ENCODE measurements at places on chromosomes 7 and 10.
A peak's percentile ranks its signal among the peaks of the same experiment; 100 is the strongest.

GRCh38 chr7:94183289-94183749 lies 179.2 kb upstream of the BET1 start:
- no peak for DNase-seq

DNA sequence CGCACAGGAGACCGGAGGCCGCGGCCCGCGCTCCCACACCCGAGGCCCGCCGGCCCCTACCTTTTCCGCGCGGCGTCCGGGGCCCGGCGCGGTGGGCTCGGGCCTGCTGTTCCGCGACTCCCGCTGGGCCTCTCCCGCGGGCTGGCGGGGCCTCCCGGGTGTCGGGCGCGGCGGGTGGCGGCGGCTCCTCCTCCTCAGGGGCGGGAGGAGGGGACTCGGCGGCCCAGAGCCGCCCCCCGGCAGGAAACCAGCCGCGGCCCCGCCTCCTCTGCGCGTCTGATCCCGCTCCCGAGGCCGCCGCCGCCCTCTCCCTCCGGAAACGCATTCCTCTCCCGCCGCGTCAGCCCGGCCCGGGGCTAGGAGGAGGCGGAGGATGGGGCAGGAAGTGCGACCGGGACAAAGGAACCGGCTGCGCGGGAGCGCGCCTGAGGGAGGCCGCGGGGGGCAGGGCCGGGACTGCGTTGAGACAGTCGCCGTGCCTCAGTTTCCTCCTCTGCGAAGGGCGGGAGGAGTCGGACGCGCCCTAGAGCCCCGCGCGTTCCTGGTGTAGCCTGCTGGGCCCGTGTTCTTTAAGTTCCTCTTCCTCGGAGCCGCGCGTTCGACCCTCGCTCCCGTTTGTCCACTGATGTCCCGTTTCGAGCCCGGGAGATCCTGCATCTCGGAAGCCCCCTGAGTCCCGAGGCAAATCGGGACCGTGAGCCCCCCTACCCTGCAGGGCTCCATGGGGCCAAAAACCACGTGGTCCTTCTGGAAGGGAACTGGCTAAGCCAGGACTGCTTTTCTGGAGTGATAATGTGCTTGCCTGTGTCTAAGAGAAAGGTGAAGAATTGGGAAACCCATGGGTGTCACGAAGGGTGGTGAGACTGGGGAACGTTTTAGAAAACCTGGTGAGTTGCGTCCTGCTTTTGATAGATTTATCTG lies at the start of gene ITGB1:
Gene ITGB1 (minus strand): TSS at position 146 of the 921 bp plus-strand sequence. CDS start 22,672 bp downstream, outside the sequence.
- DNase-seq, result peak; percentile 85

GRCh38 chr7:82507976-82508677 lies 64.5 kb upstream of the CACNA2D1 start:
- DNase-seq, result no peak

DNA sequence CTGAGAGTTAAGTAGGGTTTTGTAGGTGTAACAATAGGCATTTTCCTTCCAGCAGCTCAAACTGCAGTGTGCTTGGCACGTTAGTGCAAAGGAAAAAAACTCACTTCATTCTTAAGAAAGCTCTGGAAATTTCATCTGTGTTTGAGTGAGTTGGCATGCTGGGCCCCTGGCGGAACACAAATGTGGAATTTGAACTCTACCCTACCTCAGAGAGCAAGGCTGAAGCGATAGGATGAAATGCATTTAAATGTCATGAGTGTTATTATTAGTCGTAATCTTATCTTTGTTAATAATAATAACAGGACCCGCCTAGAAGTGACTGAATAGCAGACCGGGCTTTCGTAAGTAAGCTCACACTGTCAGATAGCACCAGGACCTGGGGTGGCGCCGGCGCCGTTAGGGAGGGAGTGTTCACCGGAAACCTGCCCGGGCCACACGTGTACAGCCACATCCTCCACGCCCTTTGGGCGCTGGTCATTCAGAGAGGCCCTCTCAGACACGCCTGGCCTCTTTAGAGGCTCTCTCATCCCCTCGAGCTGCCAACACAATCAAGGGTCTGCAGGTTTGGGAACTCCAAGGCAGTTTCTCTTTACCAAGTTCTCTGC lies 63.5 kb downstream of the GRK5 start:
- DNase-seq, result peak; percentile 67

GRCh38 chr10:28604567-28605536 lies 71.9 kb downstream of the WAC start:
- DNase-seq, result no peak

DNA sequence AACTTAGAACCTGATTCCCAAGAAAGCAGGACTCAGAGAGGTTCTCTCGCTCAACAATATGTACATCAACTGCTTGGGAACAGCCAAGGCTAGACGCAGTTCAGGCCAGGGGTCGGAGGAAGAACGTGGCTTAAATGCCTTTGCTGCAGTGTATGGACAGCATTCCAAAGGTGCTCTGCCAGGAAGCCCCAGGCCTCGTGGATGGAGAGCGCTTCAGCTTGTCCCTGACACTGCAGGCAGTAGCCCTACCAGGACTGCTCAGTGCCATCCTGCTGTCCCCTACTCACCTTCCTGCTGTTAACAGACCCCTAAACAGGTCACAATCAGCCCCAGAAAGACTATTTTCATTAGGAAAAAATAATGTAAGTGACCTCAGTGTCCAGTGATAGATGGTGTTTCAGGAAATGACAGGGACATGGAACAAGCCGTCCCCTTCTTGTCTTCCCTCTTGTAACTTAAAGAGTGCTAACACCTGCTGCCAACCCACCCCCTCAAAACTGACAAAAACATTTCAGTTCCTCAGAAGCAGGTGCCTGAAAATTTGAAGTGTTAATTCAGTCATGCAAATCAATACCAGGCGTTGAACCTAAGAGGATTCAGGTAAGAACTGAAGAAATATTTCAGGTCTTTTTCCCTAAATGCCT lies 16.5 kb downstream of the CREB3L2 start:
- no peak for DNase-seq

DNA sequence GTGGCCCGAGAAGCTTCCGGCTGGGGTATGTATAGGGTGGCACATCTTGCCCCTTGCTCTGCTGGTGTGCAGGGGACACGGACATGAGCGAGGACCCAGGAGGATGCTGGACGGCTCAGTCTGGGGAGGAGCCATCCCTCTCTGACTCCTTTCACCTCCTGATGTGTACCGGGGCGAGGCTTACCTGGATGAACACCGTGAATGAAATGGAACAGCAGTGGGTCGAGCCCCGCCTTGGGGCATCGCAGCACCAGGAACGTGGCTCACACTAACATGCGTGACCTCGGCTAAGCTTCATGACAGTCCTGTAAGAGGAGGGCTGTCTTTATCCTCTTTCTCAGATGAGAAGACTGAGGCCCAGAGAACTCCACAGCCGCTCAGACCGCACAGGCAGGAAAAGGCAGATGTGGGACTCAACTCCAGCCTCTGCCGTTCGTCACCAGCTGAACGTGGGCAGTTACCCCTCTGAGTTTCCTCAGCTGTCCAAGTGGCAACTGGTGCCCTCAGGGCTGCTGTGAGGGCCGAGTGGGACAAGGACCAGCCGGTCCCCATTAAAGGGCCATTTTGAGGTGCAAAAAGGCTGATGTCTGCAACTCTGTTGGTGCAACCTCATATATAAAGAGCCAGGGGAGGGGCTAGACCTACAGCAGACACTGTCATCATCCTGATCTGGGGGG lies 54.5 kb downstream of the INSIG1 start:
- no peak for DNase-seq

- no peak for DNase-seq
These were observed 678 bp upstream of the EIF4H start for GRCh38 chr7:74173491-74173865.

GRCh38 chr7:46126675-46127300 lies 205.7 kb upstream of the IGFBP3 start:
- DNase-seq, result no peak

DNA sequence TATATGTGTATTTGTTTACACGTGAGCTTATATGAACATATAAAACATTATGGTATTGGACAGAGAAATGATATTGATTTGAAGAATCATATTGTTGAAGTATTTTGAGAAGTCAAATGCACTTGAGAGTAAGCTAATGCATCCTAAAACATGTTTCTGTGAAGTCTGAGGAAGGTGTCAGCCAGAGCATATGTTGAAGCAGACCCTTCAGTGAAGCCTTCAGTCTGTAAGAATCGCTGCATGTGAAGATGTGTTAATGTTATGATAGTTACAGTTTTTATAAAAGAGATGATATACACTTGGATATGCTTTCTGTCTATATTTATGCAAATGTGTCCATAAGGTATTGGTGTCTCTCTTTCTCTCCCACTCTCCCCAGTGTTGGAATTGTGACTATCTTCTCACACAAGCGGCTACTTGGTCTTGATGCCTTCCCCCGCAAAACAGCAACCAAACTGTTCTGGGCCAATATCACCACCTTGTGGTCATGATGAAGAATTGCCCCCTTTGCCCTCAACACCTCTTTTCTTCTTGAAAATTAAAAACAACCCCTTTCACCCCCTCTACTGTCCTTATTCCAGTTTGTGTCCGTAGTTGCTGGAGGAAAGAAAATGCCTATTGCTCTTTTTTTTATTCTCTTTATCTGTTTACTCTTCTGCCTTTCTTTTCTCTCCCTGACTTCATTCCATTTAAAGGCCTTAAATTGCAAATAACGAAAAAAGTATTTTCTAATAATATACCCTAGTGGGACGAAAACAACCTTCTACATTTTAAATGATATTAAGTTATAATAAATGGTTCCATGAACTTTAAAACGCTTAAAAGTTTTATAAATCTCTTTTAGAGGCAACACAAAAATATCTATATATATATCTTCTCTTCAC lies 64.9 kb downstream of the IKZF1 start:
- peak; percentile 84 for DNase-seq

GRCh38 chr7:71267734-71268469 lies 136.0 kb downstream of the GALNT17 start:
- DNase-seq, result no peak

- DNase-seq, result no peak
These were observed 624.6 kb downstream of the CALN1 start for GRCh38 chr7:71787513-71787912.

DNA sequence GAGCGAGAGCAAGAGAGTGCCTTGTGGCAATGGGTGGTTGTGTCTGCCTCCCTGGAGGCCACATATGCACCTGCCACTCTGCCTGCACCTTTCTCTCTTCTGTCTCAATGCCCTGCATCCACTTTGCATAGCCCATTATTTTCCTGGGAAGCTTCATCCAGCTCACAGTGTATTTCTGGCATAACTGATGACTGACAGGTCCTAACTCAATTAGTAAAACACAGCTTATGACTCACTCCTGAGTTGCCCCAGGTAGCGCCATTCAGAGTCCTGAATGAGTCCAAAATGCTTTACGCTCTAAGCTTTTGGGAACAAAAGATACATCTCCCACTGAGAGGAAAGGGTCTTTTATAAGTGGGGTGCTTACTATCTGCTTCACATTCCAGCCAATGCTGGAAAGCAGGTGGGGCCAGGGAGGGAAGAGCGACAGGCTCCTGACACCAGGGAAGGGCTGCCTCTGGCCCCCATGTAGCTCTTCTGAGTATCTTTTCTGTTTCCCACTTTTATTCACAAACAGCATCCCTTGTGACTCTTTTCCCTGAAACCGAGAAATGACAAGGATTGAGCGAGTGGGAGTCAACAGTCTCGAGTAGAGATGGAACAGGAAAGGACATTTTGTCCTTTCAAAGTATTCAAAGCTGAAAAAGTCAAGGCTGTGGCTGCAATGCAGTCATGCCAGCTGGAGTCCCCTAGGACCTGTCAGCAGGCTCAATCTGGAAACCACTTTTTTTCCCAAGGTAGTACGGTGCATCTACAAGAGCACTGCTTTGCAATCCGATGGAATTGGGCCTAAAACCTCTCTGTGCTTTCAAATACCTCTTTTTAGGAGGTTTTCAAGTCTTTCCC lies 479.3 kb upstream of the PODXL start:
- DNase-seq, result no peak

DNA sequence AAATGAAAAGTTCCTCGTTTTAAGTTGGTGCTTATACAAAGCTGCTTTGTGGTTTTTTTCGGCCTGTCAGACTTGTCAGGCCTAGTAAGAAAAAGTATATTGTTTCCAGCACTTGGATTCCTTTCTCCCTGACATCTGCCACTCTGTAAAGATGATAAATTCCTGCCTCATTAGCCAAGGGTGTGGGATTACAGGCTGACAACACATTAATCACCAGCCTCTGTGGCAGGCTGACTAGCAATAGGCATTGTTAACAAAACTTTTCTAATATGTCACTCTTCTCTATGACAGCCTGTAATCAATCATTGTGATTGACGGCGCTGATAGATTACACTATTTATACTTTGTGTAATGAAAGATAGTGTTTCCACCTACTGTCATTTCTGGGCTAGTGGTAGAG lies 682.5 kb downstream of the LRMDA start:
- DNase-seq, result no peak

- DNase-seq, result no peak
These were observed 207.8 kb upstream of the CTBP2 start for GRCh38 chr10:125368146-125368545.

- no peak for DNase-seq
These were observed 283.0 kb upstream of the KLF6 start for GRCh38 chr10:4067931-4068561.

GRCh38 chr10:112098682-112099081 lies 84.9 kb downstream of the GPAM start:
- DNase-seq, result no peak

- no peak for DNase-seq
These were observed 24.2 kb upstream of the SHH start for GRCh38 chr7:155836216-155837125.

DNA sequence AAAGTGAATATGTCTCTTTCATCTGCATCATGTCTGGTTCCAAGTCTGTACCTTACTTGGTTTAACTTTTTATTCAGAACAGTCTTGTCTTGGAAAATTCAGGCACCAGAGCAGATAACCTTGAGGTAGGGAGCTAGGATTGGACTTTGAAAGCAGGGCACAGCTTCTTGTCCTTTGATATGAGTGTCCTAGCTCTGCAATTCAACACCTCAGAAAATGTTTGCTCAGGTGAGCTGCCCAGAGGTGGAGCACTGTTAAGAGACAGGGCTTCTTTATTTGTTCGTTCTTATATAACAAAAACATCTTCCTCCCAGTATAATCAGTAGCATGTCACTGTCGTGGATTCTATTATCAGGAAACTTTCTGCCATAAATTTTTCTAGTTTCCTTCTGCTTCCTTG lies 118.3 kb downstream of the LRRC4 start:
- DNase-seq, result no peak

DNA sequence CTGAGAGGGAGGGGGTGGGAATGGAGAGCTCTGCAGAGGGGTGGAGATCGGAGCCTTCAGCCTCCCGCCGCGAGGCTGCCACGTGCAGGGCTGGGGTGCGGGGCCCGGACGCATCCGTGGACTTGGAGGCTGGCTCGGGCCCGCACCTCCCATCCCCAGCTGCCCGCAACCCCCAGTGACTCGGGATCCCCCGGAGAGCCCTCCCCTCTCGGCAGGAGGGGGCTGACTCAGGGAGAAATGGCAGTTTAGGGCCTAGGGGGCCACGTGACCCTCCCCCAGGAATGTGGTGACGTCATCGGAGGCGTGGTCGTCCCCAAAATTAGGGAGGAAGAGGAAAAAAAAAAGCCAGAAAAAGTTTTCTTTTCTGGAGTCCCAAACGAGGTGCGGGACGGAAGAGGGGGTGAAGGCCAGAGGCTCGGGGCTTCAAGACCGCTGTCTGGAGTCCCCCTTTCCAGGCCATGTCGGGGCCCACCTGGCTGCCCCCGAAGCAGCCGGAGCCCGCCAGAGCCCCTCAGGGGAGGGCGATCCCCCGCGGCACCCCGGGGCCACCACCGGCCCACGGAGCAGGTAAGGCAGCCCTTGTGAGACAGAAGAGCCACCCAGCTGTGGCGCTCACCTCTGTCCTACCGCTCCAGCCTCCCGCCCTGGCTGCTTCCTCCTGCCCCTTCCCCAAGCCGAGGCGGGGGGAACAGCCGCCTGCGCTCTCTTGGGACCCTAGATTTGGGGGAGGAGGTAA lies at the start of gene TRIP6:
Gene TRIP6 (plus strand): TSS at position 348 of the 736 bp plus-strand sequence. CDS start 111 bp downstream, at position 459.
- DNase-seq, result peak; percentile 55

All from CD4-positive, alpha-beta T cell treated with Interleukin-12 subunit alpha and Interleukin-12 subunit beta, for 1 hour (primary cell).